ENCODE measurements at places on chromosomes 16 and 17.
A peak's percentile ranks its signal among the peaks of the same experiment; 100 is the strongest.

DNA sequence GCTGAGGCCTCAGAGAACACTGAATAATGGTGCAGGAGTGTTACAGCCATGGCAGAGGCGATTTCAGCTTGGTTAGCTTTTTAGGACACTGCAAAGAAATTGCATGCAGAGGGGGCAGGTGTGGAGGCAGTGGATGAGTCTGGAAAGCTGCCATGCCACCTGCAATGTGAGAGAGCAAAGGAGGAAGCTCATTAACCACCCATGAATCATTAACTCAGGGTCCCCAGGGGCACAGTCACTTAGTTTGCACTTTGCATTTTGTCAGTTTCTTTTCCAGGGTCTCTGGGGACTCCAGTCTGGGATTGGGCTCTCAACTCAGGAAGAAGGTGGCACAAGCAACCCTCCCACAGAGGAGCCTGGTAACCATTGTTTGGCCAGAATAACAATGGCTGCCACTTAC lies 132.9 kb downstream of the USP31 start:
- peak; percentile 14 for DNase-seq

GRCh38 chr16:50744881-50745280 lies 3.0 kb downstream of the CYLD start:
- DNase-seq = no peak

DNA sequence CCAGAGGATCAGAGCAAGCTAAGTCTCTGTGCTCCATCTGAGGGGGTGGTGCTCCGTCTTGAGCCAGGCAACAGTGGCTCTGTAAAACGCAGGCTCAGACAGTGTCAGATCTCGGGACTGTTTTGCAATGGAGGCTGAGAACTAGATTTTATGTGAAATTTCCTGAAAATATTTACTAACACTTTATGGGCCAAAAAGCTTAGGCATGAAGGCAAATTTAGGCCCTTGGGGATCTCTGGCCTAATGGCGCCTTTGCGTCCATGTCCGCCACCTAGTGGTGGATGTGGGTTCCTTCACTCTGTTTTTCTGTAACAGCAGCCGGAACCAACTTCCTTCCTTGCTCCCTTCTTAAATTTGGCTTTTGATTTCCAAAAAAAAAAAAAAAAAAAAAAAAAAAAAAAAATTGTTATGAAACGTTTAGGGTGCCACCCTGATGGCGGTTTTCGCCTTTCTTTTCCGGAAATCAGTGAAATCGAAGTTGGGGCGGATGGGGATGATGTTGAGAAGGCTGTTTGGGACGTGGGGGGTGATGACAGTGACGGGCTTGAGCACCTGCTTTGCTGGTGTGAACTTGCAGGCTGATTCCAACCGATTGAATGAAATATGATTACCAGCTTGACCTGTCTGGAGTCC lies 14.0 kb upstream of the ELAC2 start:
- no peak for DNase-seq

DNA sequence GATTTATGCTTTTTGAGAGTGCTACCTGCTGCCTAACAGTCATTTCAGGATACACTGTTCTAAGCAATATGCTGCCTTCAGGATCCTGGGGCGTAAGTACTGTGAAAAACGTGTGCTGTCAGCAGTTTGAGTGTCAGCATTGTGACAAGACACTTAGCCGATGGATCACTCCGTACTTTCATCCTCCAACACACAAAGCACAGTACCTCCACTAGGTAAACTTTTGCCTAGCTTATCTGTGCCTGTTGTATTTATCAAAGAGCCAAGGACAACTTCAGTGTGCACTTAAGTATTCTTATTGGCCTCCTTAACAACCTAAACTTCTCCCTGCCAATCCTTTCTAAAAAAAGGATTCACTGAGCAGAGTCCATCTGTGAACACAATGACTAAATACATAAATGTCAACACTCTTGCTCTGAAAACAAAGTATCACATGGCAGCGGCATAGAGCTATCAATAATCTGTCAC lies 33.8 kb upstream of the PHLPP2 start:
- no peak for DNase-seq

DNA sequence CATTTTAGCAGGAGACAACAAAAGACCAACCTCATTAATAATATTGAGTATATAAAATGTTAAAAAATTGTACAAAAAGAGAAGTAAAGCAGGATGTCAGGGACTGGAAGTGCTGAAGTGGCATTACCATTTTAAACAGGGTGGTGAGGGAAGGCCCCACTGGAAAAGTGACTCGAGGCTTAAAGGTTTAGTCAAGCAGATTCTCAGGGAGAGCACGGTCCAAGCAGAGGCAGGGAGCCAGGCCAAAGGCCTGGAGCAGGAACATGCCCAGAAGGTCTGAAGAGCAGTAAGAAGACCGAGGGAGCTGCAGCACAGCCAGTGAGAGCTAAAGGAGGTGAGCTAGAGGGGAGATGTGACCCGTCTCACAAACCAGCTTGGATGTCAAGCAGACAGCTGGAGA lies 7.6 kb downstream of the XPO6 start:
- DNase-seq = no peak

DNA sequence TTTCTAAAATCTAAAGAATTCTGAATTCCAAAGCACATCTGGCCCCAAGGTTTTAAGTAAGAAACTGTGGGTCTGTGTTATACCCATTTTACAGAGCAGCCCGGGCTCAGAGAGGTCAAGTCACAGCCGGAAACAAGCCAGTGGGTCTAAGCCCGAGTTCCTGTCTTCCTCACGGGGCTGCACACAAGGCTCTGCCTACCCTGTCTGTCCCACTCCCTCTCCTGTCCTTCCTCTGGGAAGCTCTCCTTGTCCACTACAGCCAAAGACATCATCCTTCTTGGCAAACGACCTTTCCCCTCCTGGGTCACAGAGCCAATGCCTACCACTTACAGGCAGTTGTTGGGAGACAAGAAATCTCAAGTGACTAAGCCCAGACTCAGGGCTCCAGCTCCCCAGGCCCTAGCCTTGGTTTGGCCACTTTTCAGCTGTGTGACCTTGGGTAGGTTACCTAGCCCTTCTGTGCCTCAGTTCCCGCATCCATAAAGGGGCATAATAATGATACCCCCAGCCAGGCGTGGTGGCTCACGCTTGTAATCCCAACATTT lies 55.6 kb upstream of the MAP3K14 start:
- no peak for DNase-seq

Measured in COR-L47 (cell line).